ENCODE measurements at places on chromosomes 16 and 17.

DNA sequence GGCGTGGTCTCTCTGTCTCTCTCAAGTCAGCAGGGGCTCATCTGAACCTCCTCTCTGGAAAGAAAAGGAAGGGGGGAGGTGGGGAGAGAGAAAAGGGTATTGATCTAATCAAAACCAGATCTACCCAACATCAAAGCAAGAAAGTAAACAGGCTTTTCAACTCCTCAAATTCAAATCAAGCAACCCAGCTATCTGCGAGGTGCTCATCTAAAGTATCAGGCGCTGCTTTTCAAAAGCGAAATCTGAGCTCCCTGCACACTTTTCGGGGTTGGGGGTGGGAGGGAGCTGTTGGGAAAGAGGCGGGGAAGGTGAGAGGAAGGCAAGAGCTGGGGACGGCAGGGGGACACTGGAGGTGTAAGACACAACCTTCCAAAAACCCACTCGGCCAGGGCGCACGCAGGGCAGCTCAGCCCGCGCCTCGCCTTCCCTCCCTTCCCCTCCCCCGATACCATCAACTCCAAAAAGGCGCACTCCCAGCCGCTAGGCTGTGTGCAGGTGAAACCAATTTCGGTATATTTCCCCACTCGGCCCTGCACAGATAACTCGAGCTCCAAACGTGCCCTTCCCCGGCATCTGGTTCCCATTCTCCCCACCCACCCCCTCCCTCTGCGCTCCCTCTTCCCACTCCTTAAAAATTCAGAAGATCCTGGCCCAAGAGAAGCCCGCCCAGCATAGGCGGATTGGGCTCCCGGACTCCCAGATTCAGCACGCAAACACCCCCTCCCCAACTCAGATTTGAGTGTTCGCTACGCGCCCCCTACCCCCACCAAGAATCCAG is 2.6 kb downstream of the AXIN2 start:
- DNase-seq = no peak

DNA sequence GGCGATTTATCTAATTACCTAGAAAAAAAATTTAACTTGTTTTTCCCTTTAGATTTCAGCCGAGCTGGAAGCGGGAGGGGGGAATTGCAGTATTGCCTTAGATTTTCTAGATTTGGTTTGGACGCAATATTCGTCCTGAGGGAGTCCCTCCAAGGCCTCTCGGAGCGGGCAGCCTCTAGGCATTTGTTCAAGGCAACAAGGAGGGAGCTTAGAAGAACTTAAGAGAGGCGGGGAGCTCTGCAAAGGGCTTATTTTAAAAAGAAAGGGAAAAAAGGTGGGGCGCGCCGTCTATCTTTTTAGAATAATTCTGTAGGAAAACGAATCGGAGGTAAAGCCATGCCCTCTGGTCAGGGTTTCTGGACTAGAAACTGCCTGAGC is 407 bp upstream of the TMEM94 start:
- no peak for DNase-seq

- no peak for DNase-seq
Measured at GRCh38 chr17:36848008-36848902, 89.0 kb upstream of the LHX1 start.

- no peak for DNase-seq
Measured at GRCh38 chr16:86653285-86654006, 75.1 kb downstream of the FOXL1 start.

- no peak for DNase-seq
Measured at GRCh38 chr17:9926150-9926804, 21.2 kb upstream of the RCVRN start.

- no peak for DNase-seq
Measured at GRCh38 chr16:1946495-1947368, 3.7 kb upstream of the MSRB1 start.

Measured in globus pallidus (tissue), 1 donor.